ENCODE measurements at places on chromosomes 13 and 19.
A peak's percentile ranks its signal among the peaks of the same experiment; 100 is the strongest.

DNA sequence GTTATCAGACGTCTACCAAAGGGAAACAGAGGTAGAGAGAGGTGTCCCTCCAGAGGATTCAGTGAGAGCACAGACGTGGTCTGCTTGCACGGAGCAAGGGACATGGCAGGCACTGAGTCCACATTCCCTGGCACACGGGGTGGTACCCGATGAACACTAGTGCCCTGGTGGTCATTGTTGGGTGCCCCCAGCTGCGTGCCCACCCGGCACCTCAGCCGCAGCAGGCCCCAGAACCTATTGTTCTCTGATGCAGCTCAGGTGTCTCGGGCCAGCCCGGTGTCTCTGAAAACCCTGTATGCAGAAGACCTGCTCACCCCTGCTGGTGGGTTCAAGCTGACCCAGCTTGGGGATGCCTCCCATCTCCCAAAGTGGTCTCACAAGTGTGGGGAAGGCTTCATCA, 11.9 kb downstream of the SUGP1 start:
- DNase-seq = no peak

GRCh38 chr13:40537146-40537895, 129.1 kb downstream of the FOXO1 start:
- no peak for DNase-seq

GRCh38 chr13:85798556-85798955, 663 bp downstream of the SLITRK6 start:
- no peak for DNase-seq

GRCh38 chr19:54420068-54420382, 4.8 kb downstream of the TTYH1 start:
- DNase-seq = no peak

DNA sequence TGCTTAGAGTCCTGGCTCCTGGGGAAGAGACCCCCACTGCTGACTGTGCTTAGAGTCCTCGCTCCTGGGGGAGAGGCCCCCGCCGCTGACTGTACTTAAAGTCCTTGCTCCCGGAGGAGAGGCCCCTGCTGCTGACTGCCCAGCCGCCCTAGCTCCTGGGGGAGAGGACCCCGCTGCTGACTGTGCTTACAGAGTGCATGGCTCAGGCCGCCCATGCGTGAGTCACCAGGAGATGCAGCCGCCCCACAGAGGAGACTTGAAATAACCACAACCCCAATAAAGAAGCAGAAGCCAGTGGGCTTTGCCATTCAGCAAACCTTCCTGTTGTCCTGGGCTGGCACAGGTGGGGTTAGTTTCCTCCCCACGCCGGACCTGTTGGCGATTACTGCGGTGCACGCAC, 79.2 kb upstream of the C13orf46 start:
- no peak for DNase-seq

DNA sequence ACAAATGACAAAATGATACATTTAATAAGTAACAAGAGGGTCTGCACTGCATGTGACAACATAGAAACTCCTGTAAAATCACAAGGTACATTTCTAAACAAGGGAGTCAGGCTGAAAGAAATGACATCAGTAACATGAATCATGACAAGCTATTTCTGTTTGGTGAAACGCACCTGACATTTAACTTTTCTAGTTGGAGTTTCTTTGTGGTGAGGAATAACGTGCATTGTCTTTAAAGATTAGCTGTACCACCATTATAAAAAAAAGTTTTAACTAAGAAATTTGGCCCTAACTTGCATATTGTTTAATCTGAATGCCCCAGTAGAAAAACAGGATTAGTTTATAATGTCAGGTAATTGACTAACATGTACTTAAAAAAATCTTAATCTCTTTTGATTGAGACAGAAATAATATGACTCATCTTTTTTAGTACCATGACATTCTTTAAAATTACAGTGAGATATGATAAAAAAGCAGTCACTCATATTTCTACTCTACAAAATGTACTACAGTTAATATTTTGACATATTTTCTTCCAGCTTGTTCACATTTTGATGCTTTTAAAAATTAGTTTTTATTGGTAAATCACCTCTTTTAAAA, 418.2 kb downstream of the KLF12 start:
- DNase-seq = no peak

- DNase-seq = peak; percentile 80
Measured at GRCh38 chr19:13060964-13061927, 41.4 kb downstream of the LYL1 start.

DNA sequence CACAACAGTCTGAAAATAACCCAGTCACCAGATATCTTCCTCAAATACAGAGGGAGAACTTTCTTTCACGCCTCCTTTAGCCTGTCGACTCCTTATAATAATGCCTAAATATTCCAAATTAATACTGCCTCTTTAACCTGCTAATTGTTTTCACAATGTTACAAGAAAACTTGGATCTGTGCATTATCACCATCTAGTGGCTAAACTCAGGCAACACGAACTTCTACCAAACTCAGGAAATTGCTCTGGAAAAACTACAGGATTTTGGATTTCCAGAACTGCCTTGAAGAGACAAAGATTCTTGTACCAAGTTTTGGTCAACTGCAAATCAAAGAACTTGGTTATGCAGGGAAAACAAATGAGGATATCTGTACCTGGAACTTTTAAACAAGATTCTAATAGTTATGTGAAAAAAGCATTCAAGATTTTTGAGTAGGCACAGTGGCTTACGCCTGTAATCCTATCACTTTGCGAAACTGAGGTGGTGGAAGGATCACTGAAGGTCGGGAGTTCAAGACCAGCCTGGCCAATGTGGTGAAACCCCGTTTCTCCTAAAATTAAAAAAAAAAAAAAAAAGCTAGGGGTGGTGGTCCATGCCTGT, 10.8 kb downstream of the CLN5 start:
- DNase-seq = no peak

- DNase-seq = no peak
Measured at GRCh38 chr19:5436106-5436947, 18.9 kb upstream of the ZNRF4 start.

Data from stimulated activated CD4-positive, alpha-beta T cell treated with anti-CD3 and anti-CD28 coated beads, TNF-alpha, amount 100 ng/mL, for 24 hours (primary cell).